ENCODE measurements at places on chromosomes 6 and 20.

- no peak for DNase-seq
Measured at GRCh38 chr20:20407891-20408805, 40.2 kb downstream of the INSM1 start.

GRCh38 chr20:39025883-39026282, 63.7 kb downstream of the DHX35 start:
- no peak for DNase-seq

- DNase-seq = no peak
Measured at GRCh38 chr20:41989039-41989679, 371.0 kb upstream of the CHD6 start.

- no peak for DNase-seq
Measured at GRCh38 chr6:17485946-17486345, 92.6 kb downstream of the CAP2 start.

DNA sequence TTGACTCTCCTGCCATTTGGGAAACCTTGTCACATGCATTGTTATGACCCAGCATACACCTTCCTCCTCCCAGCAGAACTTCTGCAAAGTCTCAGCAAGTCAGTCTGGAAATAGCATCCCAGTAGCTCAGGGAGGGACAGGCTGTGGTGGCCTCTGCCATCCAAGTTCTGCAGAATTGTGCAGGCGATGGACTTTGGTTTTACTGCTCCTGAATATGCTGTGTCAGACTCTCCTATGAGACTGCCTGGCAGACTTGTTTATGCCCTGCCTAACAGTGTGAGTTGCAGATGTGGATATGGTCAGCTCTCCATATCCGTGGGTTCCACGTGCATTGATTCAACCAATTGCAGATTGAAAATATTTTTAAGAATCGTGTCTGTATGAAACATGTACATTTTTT, 52.8 kb downstream of the SNRNP48 start:
- no peak for DNase-seq

DNA sequence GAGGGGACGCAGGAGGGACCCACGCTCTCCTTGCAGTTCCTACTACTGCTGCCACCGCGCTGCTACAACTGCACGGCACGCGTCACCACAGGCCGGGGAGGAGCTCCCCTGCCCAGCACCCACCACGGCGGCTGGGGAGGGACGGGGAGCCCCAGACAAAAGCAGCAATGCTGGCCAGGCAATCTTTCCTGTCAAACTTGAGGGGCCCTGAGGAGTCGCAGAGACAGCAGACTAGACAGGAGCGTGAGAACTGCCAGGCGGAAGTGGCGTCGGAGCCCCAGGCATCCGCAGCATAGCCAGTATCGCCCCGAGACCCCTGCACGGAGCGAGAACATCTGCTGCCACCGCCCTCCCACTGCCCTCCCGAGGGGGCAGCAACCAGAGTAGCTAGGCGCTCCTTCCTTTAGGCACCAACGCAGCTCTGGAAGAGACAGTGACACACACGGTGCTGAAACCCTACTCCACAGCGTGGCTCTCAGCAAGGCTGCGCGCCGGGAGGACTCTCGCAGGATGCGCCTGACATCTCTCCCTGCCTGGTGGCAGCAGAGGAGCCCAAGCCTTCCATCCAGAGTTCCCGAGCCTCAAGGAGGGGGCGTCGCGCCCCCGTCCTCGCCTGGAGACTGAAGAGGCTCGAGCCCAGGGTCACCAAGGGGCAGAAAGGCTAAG, 2.2 kb downstream of the TAF4 start:
- no peak for DNase-seq

GRCh38 chr6:53048431-53049195, 16.6 kb upstream of the FBXO9 start:
- DNase-seq = no peak

DNA sequence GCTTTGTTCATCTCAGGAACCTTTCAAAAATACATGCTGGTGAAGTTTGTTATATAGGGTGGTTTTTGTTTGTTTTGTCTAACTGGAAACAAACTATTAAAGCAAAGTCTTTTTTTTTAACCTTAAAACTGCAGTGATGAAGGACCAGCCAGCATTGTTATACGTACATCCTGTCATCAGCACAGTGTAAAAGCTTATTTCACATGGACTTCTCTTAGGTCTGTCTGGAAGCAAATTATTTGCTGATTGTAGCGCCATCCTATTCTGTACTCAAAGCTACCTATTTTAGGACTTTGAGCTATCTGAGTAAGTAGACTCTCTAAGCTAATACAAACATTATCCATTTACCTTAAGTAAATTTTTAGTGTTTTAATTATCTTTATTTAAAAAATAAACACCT, 61.7 kb downstream of the SNX9 start:
- no peak for DNase-seq

DNA sequence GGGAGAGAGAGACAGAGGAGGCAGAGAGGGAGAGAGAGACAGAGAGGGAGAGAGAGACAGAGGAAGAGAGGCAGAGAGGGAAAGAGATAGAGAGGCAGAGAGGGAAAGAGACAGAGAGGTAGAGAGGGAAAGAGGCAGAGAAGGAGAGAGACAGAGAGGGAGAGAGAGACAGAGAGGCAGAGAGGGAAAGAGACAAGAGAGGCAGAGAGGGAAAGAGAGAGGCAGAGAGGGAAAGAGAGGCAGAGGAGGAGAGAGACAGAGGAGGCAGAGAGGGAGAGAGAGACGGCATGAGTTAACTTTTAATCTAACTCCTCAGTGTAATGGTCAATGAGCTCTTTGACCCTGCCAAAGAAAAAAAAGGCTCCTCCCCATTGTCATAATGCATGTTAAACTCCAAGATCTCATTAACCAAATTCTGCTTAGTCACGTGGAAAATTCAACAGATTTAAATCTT, 7.1 kb downstream of the ELOVL2 start:
- DNase-seq = no peak

DNA sequence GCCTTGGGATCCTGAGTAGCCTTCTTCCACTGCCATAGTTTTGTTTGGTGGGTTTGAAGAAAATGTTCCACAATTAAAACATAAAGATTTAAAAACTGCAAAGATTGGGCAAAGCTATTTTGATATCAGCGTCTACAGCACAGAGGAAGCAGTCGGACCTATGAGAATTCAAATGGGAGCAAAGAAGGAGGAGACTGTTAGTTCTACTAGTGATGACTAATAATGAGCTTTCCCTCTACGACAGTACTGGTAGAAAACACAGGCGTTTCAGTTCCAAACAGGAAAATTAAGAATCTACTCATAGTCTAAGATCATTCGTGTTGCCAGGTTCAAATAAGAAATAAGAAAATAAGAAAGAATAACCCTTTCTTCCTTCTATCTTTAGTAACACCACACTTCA, 121.2 kb downstream of the INSM1 start:
- no peak for DNase-seq

DNA sequence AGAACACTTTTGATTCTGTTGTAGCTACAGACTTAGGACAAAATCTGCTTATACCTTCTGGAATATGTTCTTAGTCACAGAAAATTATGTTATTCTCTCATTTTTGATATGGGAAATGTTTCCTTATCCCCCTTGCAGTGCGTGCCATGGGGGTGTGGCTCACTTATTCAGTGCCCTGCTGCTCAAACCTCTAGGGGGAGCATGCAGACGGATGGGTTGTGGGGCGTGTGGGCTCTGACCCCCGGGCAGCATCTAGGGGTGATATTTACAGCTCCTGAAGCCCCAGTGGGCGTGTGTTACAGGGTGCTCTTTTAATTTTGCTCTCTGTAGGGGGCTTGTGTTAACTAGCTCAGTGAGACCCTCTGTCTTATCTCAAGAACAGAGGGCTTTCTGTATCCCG, 61.3 kb upstream of the FERMT1 start:
- DNase-seq = no peak

DNA sequence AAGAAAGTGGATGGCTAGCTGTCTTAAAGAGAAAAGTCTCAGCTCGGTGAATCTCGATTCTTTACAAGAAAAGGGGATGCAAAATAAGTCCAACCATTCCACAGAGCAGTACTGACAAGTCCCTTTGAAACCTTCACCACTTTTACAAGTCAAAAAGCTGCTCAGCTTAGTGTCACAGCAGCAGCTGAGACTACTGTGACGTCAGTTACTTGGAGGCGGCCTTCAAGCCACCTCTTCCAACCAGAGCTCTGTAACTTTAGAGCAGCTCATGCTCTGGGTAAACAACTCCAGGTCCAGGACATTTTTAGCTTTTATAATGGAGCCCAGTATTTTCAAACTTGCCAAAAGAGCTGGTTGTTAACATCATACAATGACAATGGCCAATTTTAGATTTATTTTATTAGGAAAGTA, at the start of gene KIAA0408:
Gene KIAA0408 (minus strand): TSS at position 159 of the 411 bp plus-strand sequence. CDS start 5,408 bp downstream, outside the sequence.
- DNase-seq = no peak

DNA sequence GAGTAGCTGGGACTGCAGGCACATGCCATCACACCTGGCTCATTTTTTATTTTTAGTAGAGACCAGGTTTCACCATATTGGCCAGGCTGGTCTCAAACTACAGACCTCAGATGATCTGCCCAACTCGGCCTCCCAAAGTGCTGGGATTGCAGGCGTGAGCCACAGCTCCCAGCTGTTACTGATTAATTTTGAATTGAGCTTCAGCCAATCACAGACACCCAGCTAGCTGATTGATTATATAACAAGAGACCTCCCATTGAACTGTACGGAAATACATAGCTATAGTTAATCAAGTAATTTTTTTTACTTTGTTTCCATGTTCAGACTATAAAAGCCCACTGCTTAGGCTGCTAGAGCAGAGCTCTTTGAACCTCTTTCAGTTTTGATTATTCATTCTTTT, 31.6 kb downstream of the PKIB start:
- DNase-seq = no peak

DNA sequence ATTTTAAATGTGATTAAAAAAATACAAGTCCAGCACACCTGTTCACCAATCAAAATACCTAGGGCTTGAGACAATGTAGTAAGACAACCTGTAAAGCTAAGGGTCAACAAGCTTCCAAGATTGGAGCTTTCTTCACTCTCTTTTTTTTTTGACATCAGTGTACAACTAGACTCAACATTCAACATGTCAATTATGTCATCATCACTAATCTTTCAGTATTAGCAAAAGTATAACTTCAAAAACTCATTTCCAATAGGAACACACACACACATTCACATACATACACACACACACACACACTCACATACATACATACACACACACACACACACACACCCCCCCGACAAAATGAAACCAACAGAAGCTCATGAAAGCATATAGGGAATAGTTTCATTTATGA, 26.0 kb downstream of the PRKN start:
- no peak for DNase-seq

- peak; percentile 21 for DNase-seq
Measured at GRCh38 chr6:144150710-144151657, 667 bp downstream of the STX11 start.

- DNase-seq = no peak
Measured at GRCh38 chr6:131861381-131861780, 53.6 kb downstream of the ENPP1 start.

DNA sequence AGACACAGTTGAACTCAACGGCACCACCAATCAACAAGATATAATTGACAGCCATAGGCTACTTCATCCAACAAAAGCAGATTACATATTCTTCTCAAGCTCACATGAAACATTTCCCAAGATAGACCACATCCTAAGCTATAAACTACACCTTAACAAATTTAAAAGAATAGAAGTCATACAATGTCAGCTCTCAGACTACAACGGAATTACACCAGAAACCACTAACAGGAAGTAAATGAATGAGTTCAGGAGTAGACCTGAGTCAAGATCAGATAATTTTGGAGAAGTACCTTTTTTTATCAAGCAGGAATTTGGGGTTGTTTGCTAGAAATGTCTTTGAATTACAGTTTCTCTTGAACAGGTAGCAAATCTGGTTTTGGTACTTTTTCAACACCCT, 237.8 kb downstream of the TBX18 start:
- no peak for DNase-seq

GRCh38 chr6:147077251-147077650, 127.0 kb upstream of the STXBP5 start:
- DNase-seq = no peak

DNA sequence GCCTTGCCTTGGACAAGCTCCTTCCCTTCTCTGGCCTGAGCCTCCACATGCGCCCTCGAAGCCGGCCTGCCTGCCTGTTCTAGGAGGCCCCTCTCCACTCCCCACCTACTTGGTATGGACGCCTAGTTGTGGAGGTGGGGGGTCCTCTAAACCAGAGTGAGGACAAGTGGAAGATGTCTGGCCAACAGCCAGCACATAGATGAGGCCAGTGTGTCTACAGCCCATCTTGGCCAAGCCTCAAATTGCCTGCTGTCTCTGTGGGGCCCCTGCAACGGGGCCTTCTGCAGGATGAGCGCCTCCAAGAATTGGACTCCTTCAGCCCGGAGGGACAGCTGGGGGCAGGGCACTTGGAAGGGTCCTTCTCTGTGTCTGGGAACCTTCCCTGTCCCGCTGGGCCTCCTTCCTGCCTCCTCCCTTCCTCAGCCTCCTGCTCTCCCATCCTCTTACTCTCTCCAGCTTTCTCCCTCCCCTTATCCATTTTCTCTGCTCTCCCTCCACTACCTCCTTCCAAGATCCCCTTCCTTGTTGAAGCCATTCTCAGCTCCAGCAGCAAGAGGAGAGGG, 1.6 kb downstream of the MDFI start:
- DNase-seq = no peak

GRCh38 chr6:16760516-16761470, at the start of gene ATXN1:
ATXN1 (minus strand) TSS chr6:16761460.
- DNase-seq = no peak

GRCh38 chr20:5893621-5894020, 56.7 kb downstream of the TRMT6 start:
- DNase-seq = no peak

DNA sequence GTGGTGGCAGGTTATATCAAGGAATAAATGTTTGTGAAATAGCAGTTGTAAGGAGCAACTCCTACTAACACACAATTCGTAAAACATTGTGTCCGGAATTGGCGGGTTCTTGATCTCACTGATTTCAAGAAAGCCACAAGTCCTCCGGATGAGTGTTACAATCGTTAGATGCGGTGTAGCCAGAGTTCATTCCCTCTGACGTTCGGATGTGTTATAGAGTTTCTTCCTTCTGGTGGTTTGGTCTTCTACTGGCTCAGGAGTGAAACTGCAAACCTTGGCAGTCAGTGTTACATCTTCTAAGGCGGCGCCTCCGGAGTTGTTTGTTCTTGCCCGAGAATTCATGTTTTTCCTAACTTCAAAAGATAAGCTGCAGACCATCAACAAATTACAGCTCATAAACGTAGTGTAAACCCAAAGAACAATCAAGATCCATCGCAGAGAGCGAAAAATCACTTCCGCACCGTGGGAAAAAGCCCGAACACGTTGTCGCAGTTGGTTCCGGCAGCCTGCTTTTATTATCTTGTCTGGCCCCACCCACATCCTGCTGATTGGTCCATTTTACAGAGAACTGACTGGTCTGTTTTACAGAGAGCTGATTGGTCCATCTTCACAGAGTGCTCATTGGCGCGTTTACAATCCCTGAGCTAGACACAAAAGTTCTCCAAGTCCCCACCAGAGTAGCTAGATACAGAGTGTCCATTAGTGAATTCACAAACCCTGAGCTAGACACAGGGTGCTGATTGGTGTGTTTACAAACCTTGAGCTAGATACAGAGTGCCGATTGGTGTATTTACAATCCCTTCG, 58.2 kb downstream of the TRIM27 start:
- peak; percentile 21 for DNase-seq

All from activated CD8-positive, alpha-beta memory T cell treated with anti-CD3 and anti-CD28 coated beads for 4 hours (primary cell).